ENCODE measurements at places on chromosomes 7 and 10. TPM values are rescaled to one million over a fixed set of nuclear protein-coding genes. Genes with fewer than 3 reads are reported as not detected.
A peak's percentile ranks its signal among the peaks of the same experiment; 100 is the strongest.

The PTPRE gene
- total RNA-seq: 80.4 TPM

The SPACDR gene
- total RNA-seq: 0.94 TPM

The C10orf53 gene
- total RNA-seq: not detected

The SPDYE8 gene
- total RNA-seq: not detected

The DEPP1 gene
- total RNA-seq: not detected

The GRM3 gene
- not detected for total RNA-seq

The EPO gene
- not detected for total RNA-seq

The HYCC1 gene
- 13.5 TPM for total RNA-seq

The LOXL4 gene
- total RNA-seq: not detected

The STOX1 gene
- not detected for total RNA-seq

The LMOD2 gene
- not detected for total RNA-seq

The PPP1R9A gene
- total RNA-seq: 0.08 TPM

The PRLHR gene
- not detected for total RNA-seq

The GPR37 gene
- total RNA-seq: not detected

DNA sequence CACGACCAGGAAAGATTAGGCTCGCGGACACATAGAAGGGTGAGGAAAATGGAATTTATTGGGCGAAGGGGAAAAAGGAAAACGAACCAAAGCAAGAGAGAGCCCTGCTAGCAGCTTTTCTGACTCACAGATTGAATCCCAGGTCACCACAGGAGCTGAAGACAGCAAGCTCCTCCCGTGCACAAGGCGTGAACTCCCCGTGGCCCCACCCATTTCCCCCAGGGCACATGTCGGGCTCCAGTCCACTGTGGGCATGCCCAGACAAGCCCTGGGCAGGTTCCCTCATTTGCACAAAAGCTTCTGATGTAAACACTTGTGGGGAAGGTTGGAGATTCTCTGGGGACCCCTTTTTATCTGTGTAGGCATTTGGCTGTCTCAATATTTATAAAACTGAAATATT, 582.4 kb downstream of the SUGCT start:
- DNase-seq: no peak

DNA sequence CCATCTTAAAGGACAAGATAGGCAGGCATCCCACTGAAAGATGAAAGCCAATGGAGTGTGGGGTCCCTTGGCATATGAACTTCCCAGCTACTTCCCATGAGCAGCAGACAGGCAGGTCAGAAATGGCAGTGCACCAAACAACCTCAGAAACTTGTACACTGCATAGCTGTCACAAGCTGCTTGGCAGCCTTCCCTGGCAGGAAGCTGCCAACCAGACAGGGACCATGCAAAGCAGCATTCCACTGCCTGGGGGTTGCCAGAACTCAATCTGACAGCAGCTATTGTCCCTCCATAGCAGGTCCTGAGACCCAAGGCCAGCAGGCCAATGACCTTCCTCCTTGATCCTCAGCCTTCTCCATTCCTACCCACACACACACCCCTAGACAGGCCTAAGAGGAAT, 139.5 kb downstream of the PLCE1 start:
- no peak for DNase-seq

DNA sequence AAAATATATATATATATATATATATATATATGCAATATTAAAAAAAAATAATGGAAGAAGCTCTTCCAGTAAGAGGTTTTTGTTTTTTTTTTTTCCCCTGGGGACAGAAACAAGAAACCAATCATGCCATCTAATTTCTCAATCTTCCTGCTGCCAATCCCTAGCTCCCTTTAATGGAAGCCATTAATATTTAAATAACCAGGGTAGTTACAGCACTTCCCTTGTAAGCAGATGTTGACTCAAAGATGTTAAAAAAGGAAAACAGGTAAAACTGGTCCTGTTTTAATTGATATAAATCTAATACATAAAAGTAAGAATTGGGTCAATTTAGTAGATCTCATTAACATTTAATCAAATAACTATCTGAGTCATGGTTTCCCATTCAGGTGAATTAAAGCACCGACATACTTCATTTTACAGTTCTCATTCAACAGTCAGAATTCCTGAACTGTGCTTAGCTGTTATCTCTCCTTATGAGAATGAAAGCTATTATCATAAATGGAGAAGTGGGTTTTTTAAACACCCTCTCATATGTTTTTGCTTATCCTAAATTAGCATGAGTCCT, 22.6 kb downstream of the CPVL start:
- no peak for DNase-seq

- no peak for DNase-seq
These were observed 92.4 kb upstream of the PIK3CG start for GRCh38 chr7:106772655-106773108.

DNA sequence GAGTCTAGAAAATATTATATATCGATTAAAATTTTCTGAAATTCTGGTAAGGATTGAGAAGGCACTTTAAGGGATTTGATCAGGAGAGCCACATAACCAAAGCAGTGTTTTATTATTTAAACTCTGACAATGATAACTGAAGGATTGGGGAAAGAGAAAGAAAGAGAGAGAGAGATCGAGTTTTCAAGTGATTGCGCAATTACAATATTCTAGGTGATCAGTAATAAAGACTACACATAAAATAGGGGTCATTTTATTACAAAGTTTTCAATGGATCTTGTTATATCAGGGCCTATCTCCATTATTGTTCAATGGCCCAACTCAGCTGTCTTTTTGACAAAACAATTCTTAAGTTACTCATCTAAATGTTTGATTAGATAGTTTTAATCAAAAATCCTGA, 541.5 kb upstream of the ZWINT start:
- no peak for DNase-seq

GRCh38 chr7:44367475-44368043, 42.2 kb upstream of the CAMK2B start:
- DNase-seq: no peak

DNA sequence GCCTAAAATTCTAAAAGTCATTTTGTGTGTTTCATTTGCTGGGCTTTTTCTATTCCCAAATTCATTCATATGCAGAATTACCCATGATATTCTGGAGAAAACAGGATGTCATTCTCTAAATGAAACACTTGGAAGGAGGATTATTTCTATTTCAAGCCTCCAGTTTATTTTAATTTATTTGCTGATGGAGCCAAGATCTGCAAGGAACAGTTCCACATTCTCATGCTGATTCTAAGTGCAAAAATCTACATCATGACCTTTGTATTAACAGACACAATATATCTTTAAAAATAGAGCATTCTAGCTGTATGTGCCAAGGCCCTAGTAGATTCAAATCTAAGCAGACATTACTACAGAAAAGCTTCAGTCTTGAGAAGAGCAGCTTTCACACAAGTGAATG, 51.3 kb upstream of the KCND2 start:
- DNase-seq: no peak

DNA sequence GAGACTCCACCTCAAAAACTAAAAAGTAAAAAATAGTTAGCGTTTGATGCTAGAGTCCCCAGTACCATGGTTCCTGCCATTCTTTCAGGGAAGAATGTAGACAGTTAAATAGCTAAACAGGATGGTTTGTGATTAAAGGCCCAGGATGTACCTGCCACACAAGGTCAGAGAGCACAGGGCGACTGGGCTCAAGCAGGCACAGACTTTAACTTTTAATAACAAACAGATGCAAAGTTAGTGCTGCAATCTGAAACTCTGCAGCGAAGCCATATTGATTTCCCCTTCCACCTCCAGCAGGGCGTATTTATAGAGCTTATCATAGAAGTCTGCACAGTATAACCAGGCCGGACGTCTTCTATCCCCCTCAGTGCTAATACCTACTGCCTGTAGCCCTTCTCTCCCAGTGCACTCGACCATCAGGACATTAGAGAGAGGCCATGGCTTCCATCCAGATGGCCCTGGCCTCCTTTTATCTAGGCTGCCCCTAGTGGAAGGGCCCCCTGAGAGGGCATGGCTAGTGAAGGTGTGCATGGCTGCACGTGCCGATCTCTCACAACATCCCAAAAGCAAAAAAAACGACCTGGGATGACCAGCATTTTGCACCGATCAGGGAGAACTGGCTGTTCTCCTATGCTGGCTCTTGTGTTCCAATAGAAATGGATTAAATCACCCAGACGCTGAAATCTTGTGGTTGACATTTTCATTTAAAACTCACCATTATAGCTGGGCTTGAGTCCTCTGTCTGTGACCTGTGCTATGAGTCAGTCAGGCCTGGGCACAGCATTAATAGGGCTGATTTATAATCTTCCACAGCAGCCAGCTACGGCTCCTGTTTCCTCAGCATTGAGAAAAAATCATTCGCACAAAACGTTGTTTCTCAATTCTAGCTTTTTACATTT, 7.6 kb upstream of the BAG3 start:
- DNase-seq: no peak

DNA sequence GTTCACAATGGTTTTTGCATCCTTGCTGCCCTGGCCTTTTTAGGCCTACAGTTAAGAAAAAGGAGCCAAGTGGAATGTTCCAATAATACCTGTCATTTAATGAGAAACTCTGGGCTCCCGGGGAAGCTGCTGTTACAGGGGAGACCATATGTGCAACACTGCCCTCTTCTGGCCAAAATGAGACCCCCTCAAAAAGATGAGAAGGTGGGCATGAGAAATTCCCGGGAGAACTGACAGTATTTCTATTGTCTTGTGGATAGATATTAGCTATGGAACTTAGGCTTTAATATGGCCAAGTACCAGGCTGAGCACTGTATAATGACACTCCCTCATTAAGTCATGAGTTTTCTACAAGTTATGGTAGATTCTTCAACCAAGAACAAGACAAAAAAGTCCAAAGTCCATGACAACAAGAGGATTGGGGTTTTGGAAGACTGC, 99.4 kb downstream of the CCDC3 start:
- peak; percentile 59 for DNase-seq

GRCh38 chr7:5525271-5526099, 101.9 kb upstream of the TNRC18 start:
- DNase-seq: no peak

GRCh38 chr7:159071260-159071659, 73.4 kb downstream of the VIPR2 start:
- no peak for DNase-seq

DNA sequence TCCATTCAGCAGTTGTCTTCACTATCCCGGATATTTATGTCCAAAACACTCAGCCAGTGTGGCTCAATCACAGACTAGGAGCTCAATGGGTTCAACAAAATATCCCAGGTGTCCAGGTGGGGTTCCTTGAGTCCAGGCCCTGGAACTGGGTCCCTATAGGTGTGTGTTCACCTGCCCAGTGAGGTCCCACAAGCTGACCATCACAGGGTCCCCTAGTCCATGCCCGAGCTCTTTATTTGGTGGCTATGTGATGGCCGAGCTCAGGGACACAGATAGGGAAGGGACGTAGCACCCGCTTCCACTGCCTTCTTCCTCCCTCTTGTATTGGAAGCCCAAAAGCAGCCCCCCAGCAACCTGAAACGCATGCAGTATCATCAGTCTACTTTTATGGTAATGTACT, 78.9 kb upstream of the DDC start:
- DNase-seq: no peak

GRCh38 chr10:423178-423577, 266.3 kb downstream of the DIP2C start:
- no peak for DNase-seq

- DNase-seq: no peak
These were observed 254.0 kb downstream of the USP6NL start for GRCh38 chr10:11357439-11357838.

DNA sequence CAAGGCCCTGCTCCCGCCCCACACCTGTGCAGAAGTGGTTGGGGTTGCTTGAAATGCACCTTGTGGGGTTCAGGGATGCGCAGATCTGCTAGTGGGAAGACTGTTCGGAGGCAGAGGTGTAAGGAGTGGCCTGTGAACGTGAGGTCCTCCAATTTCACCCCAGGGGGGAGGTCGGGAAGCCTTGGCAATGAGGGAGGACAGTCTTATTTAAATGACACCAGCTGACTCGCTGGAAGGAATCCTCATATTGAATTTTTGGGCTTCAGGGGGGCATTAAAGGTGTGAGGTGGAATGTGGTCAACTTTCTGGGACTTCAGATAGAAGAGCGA, 218.8 kb upstream of the CELF2 start:
- DNase-seq: no peak

DNA sequence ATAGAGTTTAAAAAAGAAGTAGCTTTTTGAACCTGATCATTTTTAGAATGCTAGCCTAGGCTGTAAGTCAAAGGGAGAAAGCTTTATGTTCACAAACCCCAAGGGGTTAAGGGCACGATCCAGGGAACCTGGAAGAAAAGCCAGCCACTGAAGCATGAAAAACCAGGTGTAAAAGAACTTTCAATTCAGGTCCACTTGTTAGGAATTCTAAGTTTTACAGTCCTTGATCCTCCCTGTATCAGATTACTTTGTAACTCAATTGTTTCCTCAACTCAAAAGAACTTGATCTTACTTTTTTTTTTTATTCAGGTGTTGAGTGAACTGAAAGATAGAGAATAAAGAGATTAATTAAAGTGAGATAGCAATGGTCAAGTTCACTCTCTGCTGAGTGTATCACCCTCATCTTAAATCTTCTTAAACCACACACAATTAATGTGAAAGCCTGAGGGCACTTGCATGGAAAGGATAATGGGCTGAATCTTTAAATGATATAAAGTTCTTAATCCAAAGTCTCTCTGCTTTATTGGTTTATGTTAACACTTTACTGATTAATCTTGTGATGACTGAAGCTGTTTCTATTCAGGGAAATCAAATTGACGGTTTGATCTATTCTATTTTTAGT, 672.2 kb upstream of the LRRN3 start:
- no peak for DNase-seq

DNA sequence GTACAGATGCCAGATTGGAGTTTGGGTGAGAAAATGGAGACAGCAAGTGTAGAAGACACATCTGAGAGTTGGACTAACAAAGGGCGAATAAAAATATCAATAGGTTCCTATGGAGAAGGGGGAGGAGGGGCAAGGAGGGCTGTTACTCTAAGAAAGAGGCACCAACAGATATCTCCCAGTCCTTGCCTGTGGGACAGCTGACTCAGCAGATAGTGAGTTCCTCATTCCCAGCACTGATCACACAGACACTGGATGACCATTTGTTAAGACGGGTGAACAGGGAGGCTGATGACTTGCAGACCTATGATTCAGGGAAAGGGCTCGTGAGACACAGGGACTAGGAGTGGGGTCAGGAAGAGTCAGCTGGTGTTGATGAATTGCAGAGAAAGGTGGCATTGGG, 5.7 kb upstream of the PRR15 start:
- DNase-seq: no peak

- DNase-seq: no peak
These were observed 132.7 kb downstream of the DLG5 start for GRCh38 chr10:77793831-77794230.

GRCh38 chr7:107122486-107122911, 46.3 kb upstream of the HBP1 start:
- DNase-seq: no peak

- no peak for DNase-seq
These were observed 954.9 kb downstream of the CNTNAP2 start for GRCh38 chr7:147071536-147071935.

GRCh38 chr7:61576-62360, 130.6 kb upstream of the FAM20C start:
- DNase-seq: peak; percentile 4

GRCh38 chr7:117731455-117731854, 141.8 kb downstream of the CTTNBP2 start:
- no peak for DNase-seq

DNA sequence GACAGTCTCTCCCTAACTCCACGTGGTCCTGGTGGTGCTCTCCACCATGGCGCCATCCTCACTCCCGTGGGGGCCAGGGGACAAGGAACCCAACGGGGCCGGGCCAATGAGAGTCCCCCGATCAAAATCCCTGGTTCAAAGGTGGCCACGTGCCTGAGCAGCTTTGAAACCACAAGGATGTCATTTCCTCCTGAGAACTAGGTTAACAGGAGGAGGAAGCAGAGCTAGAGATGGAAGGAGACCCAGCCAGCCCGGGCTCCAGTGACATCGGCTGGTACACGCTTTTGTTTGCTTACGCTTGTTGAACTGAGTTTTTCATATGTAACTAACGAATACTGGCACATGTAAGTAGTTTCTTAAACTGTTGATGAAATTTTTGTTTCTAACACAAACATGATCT, 61.7 kb downstream of the PRPF18 start:
- DNase-seq: no peak
